ENCODE measurements at places on chromosomes 13 and 19.

GRCh38 chr13:46801858-46802257 lies 4.9 kb upstream of the ESD start:
- no peak for DNase-seq

DNA sequence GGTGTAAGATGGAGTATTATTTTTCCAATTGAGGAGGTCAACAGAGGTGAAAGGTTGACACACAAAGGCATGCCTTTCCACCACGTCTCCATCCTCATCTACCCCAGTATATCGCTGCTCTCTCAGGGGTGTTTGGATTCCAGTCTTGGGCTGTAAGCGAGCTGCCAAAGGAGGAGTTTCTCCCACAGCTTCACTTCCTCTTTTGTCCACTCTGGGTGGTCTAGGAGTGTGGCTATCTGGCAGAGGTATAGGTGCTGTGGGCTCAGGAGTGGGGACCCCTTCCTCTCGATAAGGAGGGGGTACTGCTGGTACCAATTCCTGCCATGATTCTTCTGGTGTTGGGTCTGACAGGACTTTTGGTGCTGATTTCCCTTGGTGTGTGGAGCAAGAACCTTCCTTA lies 39.4 kb downstream of the ZNF846 start:
- no peak for DNase-seq

- no peak for DNase-seq
Measured at GRCh38 chr19:45761714-45762113, 7.3 kb downstream of the SIX5 start.

DNA sequence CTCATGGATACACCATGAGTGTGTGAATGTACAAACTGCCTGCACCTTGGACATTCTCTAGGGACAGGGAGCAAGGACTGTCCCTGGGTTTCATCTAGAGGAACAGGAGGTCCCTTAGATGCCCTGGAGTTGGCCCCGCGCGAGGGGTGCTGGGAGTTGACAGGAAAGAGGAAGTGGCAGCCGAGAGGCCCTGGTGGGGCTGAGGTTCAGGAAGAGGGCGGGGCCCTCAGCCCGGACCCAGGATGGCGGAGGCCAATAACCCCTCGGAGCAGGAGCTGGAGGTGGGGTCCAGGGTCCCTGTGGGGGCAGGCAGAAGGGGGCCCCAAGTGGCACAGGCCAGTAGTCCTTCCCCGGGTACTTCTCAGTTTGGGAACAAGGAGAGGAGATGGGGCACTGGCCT lies 6.9 kb downstream of the PKN1 start:
- no peak for DNase-seq

GRCh38 chr13:106100171-106100919 lies 435.1 kb downstream of the EFNB2 start:
- DNase-seq = no peak

- no peak for DNase-seq
Measured at GRCh38 chr13:99159331-99160061, 41.2 kb upstream of the UBAC2 start.

GRCh38 chr19:13483215-13483614 lies 23.1 kb downstream of the CACNA1A start:
- DNase-seq = no peak

DNA sequence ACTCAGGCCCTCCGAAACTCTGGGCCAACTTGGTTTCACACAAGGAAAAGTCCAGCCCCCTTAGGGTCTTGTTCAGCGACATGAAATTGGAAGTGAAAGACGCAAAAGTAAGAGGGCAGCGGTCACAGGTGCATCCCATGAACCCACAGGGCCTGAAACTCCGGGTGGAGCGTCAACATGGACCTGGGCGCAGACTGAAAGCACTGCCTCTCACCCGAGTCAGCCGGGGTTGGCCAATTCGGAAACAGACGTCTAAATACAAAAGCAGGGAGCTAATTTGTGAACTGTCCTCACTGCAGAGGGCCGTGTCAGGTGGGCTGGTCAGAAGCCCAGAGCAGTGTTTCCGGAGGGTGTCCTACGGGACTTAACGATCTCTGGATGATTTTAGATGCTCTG lies 26.7 kb downstream of the ADPRHL1 start:
- DNase-seq = no peak

Measured in NCI-H2029 treated with DMSO at 0.1 percent for 48 hours (cell line).